Keratinocyte (primary cell): ENCODE measurements at places on chromosomes 12 and 14.
A peak's percentile ranks its signal among the peaks of the same experiment; 100 is the strongest.

DNA sequence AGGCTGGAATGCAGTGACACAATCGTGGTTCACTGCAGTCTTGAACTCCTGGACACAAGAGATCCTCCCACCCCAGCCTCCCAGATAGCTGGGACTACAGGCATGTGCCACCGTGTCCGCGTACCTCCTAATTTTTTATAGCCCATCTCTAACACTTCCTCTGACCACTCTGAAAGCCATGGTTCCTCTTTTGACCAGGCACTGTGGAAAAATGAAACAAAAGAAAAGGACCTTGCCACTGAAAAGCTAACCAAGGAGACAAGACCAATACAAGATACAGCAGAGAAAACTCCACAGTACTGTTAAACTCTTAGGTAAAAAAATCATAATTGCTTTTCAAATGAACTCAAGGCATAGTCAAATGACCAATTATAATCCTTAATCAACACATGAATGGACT lies 233.3 kb downstream of the NEDD1 start:
- no peak overlapping the region for H3K27ac ChIP-seq
- no peaks in the 10 kb centered on the region for H3K4me1 ChIP-seq

DNA sequence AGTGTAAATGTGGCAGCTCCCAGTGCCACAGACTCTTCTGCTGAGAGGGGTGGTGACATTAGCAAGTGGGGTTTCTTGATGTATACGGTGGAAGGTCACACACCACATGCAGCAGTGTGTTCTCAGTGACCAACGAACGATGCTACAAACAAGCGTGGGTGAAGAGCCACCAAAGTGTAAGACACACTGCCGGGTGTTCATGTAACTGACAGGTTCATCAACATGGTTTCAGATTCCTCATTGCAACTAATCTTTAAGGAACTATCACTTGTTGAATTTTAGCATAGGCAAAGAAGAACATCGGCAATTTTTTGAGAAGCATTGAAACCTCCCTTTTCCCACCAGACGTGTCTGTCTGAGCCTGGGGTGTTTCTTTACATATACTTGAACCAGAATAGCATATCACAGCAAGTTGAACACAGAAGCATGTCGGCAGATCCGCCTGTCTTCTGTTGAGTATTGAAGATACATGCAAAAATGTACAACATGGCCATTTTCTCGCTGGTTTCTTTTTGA lies 58.8 kb downstream of the PPP2R5C start:
- no peak overlapping the region for H3K27ac ChIP-seq
- H3K27me3 ChIP-seq, result no peaks in the 10 kb centered on the region
- no peak overlapping the region for H3K4me3 ChIP-seq
- DNase-seq, result no peak

- H3K27ac ChIP-seq, result no peak overlapping the region
- peaks cover 30% of the 10 kb centered on the region for H3K36me3 ChIP-seq
- peaks cover 45% of the 10 kb centered on the region for H3K4me1 ChIP-seq
- H3K4me3 ChIP-seq, result no peak overlapping the region
These were observed 20.0 kb downstream of the MAP3K9 start for GRCh38 chr14:70789361-70789760.

- H3K36me3 ChIP-seq, result no peaks in the 10 kb centered on the region
- DNase-seq, result no peak
- no peak overlapping the region for H3K4me3 ChIP-seq
- peaks cover 15% of the 10 kb centered on the region for H3K4me1 ChIP-seq
These were observed 40.0 kb upstream of the SLC2A13 start for GRCh38 chr12:40145896-40146295.

DNA sequence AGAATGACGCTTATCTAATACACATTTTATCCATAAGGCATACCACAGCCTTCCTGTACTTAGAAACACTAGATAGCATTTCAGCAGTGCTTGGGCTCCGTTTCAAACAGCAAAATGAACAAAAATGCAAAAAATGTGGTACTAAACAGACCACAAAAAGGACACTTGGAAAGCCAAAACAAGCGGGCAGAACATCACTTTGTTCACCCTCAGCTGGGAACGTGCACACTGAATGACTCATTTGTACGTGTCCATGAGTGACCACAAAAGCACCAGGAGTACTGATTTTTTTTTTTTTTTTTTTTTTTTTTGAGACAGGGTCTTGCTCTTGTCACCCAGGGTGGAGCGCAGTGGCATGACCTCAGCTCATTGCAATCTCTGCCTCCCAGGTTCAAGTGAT lies 8.9 kb upstream of the FOXN3 start:
- H3K27me3 ChIP-seq, result no peaks in the 10 kb centered on the region
- no peak overlapping the region for H3K27ac ChIP-seq
- H3K4me1 ChIP-seq, result peaks cover 44% of the 10 kb centered on the region
- DNase-seq, result peak; percentile 81
- no peaks in the 10 kb centered on the region for H3K36me3 ChIP-seq
- no peak overlapping the region for H3K4me3 ChIP-seq

DNA sequence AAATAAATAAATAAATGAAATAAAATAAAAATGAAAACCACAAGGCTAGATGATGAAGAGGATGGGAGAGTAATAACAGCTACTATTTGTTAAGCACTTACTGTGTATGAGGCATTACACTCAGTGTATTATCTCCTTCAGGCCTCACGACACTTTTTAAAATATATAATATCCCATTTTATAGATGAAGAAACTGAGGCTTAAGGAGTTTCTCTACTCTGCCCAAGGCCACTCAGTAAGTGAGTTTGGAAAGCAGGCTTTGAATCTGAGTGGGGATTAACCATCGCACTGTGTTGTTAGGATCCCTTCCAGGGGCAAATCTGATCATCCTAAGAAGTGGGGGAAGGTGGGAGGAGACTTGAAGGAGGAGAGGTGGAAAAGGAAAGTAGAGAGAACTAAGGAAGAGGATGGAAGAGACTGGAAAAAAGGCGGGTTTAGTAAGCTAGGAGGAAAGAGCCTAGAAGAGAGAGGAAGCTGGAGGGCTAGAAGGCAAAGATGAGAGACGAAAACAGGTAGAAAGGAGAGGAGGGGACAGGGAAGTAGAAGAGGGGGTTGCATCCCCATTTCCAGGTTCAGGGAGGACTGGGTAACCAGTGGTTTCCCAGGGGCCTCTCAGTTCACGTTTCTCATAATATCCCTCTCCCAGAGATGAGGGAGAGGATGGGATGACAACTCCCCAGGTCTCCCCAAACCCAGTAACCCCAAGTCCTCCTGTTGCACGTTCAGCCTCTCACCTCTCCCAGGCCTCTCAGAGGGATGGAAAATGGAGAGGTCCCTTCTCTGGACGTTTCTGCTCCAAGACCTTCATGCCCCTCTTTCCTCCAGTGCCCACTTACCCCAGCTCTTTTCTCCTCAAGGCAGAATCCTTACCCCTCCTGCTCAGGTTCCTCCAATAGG lies 1.7 kb downstream of the STAT6 start:
- peak overlapping the region; percentile 97 for H3K4me3 ChIP-seq
- H3K36me3 ChIP-seq, result peaks cover 36% of the 10 kb centered on the region
- no peak for DNase-seq
- H3K27me3 ChIP-seq, result no peaks in the 10 kb centered on the region
- H3K4me1 ChIP-seq, result peaks cover 26% of the 10 kb centered on the region

DNA sequence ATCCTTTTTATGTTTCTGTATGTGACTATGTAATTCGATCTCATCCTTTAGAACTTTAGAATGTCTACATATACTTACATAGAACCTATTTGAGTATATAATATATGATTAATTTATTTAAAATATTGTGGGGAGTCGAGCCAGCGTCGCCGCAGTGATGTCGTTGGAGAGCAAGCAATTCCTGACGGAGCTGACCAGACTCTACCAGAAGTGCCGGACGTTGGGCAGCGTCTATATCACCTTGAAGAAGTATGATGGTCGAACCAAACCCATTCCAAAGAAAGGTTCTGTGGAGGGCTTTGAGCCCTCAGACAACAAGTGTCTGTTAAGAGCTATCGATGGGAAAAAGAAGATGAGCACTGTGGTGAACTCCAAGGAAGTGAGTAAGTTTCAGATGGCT lies 6.4 kb upstream of the CD27 start:
- H3K27ac ChIP-seq, result no peak overlapping the region
- no peaks in the 10 kb centered on the region for H3K27me3 ChIP-seq
- H3K4me1 ChIP-seq, result no peaks in the 10 kb centered on the region
- DNase-seq, result no peak
- no peak overlapping the region for H3K4me3 ChIP-seq

GRCh38 chr12:109497675-109498074 lies 20.2 kb downstream of the UBE3B start:
- H3K27me3 ChIP-seq, result no peaks in the 10 kb centered on the region
- peaks cover 25% of the 10 kb centered on the region for H3K36me3 ChIP-seq
- no peak overlapping the region for H3K4me3 ChIP-seq
- H3K27ac ChIP-seq, result peak overlapping the region; percentile 57
